SK-N-SH treated with all-trans-retinoic acid at 6 μM for 48 hours (cell line): ENCODE measurements at places on chromosomes 11 and 22.

DNA sequence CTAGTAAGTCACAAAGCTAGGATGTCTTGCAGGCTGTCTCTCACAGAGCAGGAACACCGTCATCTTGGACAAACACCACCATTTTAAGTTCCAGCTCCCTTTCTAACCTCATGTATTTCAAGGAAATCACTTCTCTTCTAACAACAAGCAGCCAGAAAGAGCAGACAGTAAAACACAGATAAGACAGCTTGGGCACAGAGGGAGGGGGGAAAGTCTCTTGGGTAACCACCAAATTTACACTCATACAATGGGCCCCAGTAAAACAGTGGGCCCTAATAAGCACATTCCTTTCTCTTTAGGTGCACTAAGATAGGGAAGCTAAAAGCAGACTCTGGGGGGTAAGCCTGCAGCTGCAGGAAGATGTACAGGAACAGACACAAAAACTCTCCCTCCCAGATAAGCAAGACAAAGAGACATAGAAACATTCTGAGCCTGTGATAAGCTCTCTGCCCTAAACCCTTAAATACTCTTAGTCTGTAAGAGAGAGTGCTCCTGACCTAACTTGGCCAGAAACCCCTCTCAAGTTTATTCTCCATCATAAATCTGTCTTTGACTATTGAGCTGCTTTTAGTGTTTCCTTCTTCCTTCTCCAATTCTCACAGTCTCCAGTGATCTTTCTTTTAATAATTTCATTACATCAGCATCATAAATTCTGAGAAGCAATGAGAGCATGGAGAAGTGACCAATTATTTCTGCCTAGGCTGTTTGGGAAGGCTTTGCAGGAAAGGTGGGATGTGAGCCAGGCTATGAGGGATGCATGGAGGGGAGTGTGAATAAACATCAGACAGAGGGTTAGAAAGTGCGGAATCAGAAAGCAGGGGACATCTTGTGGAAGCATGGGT is 7.4 kb downstream of the OR10D3 start:
- no peak for ATAC-seq

- no peak for ATAC-seq
Measured at GRCh38 chr22:32199961-32200360, 4.9 kb downstream of the RFPL2 start.

DNA sequence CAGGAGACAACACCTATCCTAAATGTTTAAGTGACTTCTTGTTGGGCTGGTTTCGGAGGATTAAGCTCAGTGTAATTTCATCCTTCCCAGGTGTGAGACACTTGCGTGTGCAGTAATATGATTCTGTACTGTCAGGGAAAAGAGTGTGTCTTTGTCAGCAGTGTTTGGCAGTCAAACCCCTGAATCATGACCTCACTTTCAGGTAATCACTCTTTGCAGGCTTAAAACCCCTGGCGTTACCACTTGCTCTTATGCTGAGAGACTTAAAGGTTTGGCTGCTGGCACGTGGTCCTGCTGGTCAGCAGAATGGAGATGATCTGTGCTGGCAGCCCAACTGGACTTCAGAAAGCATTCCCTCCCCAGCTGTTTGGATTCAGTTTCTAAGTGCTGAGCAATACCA is 56.1 kb downstream of the APIP start:
- no peak for ATAC-seq

DNA sequence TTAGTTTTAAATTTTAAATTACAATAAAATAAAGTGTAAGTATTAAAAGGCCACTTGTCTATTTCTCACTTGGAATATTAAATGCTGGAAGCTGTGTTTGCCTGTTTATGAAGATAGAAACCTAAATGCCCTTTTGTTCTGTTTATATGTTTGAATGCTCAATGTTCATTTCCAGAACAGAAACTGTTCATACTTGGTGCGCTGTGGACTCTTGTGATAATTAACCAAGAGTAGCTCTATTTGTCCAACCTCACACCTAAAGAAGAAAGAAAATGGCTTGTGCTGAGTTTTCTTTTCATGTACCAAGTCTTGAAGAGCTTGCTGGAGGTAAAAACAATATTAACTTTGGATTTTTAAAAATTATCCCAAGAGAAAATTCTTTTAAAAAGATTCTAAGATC is 5.7 kb downstream of the C11orf54 start:
- ATAC-seq, result no peak

DNA sequence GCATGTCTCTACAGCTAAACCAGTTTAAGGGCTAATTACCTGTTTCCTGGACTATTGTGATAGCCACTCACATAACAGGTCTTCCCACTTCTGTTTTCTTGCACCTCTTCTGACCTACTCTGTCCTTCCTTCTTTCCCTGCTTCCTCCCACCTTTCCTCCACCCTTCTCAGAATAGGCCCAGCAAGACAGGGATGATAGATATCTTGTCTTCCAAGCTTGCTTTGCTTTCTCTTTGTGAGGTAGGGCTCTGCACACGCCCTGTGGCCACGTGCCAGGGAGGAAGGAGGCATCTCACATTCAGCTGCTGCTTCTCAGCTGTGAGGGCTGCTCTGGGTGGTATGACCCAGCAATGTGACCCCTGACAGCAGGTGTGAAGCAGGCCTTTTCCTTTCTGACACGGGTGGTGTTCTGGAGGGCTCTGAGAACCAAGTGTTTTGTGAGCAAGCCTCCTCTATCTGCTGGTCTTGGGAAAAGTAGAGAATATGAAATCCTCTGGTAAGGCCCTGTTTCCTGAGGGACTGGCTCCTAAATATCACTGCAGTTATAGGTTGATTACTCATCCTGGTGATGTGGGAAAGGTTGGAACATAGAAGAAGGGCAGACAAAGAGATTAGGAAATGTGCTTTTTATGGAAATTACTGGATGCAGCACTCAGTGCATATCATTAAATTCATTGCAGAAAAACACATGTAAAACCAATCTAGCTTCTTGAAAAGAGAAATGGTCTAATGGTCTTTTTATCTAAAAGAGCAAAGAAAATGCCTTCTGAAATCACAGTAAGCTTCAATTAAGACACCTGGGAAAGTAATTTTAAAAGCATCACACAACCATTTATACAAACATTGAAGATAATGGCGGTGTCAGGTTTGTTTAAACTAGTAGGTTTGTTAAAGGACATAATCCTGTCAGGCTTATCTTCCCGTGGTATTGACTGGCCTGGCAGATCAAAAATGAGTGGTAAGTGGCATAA is 8.5 kb downstream of the AMOTL1 start:
- ATAC-seq, result peak; percentile 75

DNA sequence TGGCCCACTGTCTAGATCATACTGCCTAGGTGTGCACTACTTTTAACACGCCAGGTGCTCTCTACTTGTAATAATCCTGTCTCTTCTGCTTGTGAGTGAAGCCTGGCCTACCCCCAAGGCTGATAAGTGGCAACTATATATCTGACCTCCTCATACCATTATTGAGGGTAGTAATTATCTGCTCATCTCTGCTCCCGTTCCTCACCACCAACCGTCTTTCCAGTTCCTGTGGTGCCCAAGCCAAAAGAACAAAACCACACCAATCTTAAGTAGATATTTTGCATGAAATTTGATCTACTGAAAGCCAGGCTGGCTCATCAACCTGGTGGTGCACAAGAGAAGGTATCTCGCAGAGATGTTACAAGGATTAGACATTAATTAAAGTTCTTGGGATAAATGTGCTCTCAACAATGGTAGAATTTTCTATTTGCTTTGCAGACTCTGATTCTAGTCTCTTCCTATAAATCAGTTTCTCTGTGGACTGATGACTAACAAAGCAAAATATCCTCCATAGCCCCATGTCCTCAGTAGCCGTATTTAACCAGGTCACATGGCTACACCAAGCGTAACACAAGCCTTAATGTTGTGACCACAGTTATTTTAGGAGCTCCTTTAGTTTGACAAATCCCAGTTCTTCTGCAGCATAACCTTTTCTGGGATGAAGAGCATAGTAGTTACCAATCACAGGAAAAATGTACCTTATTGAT is 267.2 kb downstream of the NTM start:
- no peak for ATAC-seq

DNA sequence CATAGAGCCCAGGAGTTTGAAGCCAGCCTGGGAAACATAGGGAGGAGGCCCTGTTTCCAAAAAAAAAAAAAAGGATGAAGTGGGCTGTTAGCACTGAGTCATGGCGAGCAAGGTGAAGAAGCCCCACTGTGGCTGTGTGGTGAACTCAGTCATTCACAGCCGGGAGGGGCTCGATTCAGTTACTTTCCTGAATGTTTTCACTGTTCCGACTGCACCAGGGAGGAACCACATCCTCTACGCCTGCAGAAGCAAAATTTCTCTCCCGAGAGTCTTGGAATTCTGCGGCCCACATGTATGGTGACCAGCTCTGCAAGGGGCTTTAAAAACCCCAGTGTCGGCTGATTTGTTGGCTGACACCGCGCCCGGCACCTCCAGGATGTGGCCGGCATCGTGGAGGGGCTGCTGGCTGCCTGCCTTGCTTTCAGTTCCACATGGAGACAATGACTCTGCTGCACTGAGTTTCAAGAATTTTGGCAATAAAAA is 27.8 kb upstream of the GRAMD4 start:
- ATAC-seq, result no peak

- no peak; the same call in 2 of the 3 replicates for ATAC-seq
Measured at GRCh38 chr11:59221441-59221840, 8.7 kb upstream of the MPEG1 start.

- ATAC-seq, result no peak
Measured at GRCh38 chr11:129427376-129427775, 51.7 kb downstream of the BARX2 start.

DNA sequence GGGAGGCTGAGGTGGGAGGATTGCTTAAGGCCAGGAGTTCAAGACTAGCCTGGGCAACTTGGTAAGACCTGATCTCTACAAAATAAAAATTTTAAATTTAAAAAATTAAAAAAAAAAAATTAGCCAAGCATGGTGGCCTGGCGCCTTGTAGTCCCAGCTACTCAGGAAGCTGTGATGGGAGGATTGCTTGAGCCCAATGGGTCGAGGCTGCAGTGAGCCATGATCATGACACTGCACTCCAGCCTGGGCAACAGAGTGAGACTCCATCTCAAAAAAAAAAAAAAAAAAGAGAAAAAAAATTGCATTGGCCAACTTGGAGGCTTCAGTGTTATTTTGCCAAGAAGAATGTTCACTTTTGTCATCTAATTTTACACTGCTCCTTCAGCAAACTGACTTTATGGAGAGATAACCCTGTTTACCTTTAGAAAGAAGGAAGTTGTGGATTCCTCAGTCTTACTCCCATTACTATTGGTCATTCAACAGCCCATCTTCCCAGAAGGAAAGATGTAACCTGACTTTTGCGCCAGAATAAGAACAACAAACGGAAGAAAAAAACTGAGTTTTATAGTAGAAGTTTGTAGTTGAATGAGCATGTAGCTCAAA is 13.1 kb downstream of the KMT2A start:
- no peak for ATAC-seq

DNA sequence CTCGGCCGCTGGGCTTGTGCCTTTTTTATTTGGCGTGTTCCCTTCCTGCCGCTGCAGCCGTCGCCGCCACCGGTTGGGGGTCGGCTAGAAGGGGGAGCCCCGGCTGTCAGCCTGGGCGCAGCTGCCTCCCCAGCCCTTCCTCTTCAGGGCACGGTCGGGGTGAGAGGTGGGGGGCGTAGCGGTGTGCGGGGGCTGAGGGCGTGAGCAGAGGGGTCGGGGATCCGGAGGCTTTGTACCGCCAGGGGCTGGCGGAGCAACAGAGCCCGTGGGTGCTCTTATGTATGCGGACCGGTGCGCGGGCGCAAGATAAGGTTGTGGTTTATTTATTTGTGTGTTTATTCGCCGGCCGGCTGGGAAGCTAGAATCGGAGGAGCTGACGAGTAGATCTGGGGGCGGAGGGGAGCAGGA is 477 bp downstream of the ZBTB16 start:
- no peak for ATAC-seq

GRCh38 chr11:76778874-76779273 is 4.3 kb upstream of the TSKU start:
- no peak for ATAC-seq

DNA sequence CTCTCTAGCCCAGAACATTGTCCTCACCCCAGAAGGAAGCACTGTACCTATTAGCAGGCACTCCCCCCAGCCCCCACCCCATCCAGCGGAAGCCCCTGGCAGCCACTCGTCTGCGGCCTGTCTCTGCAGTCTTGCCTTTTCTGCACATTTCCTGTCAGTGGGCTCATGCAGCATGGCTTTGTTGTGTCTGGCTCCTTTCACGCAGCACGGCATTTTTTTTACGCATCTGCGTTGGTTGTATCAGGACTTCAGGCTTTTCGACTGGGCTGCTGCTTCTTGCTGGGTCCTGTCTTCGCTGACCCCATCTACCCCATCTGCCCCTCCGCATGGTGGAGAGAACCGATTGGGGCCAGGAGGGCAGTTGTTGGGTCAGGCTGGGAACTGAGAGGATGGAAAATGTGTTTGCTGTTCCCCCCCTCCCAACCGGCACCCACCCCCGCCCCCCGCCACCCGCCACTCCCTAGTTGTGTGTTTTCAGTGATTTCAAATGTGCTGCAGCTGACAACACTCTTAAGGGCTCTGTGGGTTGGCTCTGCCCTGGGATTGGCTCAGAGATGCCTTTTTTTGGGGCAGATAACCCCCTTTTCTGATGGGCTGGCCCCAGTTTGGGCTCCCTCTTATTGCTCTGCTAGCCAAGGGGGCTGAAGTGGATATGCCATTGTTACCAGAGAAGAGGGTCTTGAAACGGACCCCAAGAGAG is 110.0 kb downstream of the KIAA1671 start:
- no peak for ATAC-seq

DNA sequence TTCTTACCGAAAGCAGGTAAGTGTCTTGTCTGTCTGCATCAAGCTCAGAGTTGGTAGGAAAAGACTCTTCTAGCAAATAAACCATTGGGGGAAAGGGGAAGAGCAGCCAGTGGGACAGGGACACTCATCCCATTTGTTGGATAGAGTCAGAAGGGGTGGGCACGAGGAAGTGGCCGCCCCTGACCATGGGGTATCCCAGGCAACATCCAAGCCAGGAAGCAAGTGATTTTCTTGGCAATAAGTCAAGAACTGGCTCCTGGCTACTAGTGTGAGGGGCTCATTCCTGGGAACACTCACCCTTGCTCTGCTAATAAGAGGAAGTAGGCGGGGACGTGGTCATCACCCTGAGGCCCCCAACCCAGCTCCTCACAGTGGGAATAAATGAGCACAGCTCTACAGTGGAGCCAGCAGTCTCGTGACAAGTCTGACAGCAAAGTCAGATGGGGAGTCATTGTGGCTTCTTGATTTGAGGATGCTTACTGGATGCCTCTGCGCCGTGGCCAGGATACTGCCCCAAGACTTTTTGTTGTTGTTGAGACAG is 6.7 kb downstream of the SLC25A18 start:
- ATAC-seq, result peak; percentile 22; the same call in 1 of the 3 replicates
